GM12865 (cell line): ENCODE measurements at places on chromosomes 4 and X.

DNA sequence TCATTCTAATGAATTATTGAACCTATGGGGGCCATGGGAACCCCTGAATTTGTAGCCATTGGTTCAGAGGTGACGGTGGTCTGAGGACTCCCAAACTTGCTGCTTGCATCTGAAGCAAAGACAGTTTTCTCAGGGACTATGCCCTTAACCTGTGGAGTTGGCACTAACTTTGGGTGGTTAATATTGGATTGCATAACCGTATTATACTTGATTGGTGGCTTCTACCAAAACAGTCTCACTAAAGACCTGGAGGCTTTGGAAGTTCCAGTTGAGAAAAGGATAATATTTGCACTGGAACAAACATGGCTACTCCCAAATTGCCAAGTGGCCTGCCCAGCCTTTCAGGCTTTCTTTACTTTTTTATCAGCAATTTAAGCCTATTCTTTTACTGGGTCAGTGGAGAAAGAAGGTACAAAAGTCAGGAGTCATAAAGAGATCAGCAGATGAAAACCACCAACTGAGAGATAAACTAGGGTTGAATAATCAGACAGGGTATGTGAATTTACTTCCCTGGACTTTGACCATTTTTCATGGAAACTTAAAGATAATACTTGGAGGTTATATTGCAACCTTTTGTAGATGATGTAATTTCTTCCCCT is 7.9 kb upstream of the KLHL8 start:
- DNase-seq, result no peak

DNA sequence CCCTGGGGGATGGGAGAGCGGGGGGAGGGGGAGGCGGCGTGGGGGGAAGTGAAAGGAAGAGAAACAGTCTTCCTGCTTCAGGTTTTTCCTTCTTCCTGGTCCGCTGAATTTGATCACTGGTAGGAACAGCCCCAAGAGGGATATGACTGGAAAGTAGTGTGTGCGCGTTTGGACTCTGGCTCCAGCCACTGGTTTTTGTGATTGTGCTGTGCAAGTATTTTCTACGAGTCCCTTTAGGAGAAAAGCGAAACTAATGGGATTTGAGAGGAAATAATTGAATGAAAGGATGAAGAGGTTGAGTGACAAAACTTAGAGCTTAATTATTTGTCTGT is 836 bp downstream of the PRRG1 start:
- DNase-seq, result no peak

- no peak for DNase-seq
These were observed 17.8 kb upstream of the STOX2 start for GRCh38 chr4:183887351-183887750.

- peak; percentile 73 for DNase-seq
These were observed 213.4 kb upstream of the LNX1 start for GRCh38 chr4:53804719-53805118.

- DNase-seq, result no peak
These were observed 143.6 kb downstream of the GRID2 start for GRCh38 chr4:92447255-92447905.

DNA sequence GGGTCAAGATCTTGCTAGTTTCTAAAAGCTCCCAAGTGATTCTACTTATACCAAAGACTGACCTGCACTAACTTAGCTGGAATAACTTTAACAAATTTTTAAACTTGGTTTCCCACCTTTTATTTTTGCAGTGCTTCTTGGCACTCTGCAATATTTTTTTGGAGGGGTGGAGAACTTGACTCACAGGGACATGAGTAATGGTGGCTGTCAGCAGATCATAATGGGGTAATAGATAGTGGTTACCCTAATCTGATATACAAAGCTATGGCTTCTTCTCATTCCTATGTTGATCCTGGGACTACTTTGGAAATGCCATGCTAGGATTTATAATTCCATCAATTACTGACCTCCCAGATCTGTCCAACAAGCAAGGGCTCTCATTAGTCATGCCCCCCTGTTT is 295.7 kb downstream of the GPAT3 start:
- no peak for DNase-seq

DNA sequence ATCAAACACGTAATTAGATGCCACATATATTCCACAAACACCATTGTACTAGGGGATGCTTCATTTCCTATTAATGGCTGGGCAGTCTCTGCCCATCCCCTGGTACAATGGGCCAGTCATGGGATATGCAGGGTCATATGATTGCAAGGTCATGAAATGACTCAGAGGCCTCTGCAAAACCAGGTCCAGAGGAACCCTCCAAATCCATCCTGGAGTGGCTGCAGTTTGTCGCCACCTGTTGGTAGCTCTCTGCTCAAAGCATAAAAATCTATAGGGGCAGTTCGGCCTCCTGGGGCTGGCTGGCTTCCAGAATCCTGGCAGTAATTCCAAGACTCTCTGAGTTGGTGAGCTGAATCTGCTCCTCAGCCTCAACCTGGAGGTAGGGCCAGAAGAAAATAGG is 22.9 kb upstream of the PUDP start:
- DNase-seq, result peak; percentile 13

GRCh38 chr4:37664696-37665095 is 21.5 kb downstream of the RELL1 start:
- no peak for DNase-seq

DNA sequence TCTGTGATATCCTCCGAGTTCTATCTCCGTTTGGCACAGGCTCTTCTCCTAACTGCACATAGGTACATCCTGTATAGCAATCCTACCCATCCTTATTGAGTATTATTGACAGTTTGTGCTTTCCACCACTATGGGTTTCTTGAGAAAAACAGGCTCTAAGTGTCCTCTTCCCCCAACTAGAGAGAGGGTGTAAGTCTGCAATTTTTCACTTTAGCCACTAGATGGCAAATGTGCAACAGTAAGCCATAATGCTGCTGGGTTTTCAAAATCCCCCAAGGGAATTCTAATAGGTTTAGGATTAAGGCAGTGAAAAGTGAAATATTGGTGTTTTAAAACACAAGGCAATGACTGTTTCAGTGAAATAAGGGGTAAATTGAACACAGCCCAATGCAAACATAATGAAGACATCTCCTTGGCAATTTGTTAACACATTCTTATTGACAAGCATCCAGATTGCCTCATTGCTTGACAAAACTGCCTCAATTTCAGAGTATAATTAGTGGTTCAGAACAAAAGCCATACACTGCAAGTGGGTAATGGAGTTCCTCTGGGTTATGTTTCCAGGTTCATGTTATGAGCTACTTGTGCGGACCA is 239.0 kb upstream of the HTR2C start:
- DNase-seq, result peak; percentile 17

DNA sequence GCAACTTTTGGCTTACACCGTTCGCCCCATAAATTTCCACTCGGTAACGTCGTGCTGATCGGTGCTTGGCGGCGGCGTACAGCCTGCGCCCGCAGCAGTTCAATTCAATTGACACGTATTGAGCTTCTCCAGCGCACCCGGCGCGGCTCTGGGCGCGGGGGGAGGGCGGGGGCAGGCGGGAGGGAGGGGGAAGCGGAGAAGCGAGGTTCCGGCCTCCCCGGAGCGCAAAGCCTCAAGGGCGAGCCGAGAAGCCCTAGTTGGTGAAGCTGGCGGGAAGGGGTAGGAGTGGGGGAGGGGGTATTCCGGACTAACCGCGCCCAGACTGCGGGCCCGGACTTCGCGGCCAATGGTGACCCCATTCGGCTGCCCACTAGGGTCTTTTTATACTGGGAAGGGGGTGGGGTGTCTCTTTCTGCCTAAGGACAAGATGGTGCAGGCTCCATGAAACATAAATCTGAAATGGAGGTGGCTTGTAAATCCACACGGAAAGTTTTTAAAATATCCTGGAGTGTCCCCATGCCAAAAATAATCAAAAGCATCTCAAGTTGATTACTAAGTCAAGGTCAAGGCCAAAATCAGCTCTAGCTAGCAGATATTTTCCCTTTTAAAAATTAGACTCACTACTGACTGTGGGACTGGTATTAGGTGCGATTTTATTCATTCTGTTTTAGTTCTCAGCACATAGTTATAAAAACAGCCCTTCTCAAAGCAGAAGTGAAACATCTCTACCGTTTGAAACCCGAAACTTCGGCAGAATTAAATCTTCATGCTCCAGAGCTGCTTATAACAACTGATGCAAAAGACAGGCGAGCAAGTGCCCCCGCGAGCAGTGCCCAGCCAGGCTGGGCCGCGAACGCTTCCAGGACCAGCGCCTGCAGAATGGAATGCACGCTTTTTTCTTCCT is 1.5 kb upstream of the BCOR start:
- peak; percentile 85 for DNase-seq

GRCh38 chrX:83509254-83509801 is 1.2 kb downstream of the POU3F4 start:
- DNase-seq, result no peak

GRCh38 chr4:37767546-37767945 is 58.9 kb upstream of the PGM2 start:
- DNase-seq, result peak; percentile 10

GRCh38 chrX:39427906-39428305 is 626.6 kb downstream of the MID1IP1 start:
- no peak for DNase-seq

DNA sequence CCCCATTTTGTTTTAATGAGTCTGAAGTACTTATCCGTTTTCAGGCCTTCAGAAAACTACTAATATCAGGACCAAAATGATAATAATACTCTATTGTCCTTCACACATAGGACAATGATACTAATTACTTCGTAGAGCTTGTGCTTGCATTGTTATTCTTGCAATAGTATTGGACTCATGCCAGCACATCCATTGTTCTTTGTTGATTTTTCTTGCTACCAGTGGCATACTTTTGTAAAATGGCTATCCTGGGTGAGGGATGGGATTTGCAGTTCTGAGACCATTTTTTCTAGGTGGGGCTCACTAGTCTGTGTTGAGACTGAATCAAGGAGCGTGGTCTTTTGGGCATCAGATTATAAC is 195.3 kb downstream of the MAML3 start:
- DNase-seq, result no peak

GRCh38 chrX:2595258-2595657 is 94.5 kb upstream of the DHRSX start:
- no peak for DNase-seq

DNA sequence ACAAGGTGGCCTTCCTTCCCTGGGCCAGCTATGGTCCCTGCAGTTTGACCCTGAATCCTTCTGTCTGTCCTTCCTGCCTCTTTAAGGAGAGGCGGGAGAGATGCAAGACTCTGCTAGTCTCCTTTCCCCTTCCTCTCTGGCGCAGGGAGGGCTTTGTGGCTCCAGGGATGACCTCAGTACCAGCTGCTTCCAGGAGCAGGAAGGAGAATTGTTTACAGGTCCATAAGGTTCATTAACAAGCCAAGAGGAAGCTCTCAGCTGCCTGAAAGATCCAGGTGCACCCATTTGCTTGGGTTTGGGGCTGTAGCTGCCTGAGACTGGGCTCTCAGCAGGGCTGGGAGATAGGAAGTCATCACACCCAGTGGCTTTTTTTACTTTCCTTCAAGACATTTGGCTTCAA is 4.0 kb upstream of the FATE1 start:
- no peak for DNase-seq

DNA sequence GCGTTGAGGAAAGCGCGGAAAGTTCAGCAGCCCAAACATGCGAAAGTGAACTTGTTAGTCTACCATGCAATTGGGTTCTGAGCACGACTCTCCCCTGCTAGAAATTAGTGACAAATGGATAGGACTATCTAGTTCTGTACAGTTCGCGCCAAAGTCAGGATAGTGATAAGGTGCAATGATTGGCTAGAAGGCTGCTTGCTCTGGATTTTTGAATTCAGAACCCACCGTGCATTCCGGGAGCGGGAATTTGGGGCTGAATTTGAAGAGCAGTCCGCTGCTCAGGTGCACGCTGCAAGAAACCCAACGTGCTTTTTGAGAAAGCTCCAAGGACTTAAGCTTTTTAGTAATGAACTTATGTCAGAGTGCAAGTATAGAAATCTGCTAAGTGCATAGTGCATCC is 732 bp upstream of the ESX1 start:
- no peak for DNase-seq

- DNase-seq, result no peak
These were observed 275.4 kb downstream of the SHOX start for GRCh38 chrX:905848-906566.

DNA sequence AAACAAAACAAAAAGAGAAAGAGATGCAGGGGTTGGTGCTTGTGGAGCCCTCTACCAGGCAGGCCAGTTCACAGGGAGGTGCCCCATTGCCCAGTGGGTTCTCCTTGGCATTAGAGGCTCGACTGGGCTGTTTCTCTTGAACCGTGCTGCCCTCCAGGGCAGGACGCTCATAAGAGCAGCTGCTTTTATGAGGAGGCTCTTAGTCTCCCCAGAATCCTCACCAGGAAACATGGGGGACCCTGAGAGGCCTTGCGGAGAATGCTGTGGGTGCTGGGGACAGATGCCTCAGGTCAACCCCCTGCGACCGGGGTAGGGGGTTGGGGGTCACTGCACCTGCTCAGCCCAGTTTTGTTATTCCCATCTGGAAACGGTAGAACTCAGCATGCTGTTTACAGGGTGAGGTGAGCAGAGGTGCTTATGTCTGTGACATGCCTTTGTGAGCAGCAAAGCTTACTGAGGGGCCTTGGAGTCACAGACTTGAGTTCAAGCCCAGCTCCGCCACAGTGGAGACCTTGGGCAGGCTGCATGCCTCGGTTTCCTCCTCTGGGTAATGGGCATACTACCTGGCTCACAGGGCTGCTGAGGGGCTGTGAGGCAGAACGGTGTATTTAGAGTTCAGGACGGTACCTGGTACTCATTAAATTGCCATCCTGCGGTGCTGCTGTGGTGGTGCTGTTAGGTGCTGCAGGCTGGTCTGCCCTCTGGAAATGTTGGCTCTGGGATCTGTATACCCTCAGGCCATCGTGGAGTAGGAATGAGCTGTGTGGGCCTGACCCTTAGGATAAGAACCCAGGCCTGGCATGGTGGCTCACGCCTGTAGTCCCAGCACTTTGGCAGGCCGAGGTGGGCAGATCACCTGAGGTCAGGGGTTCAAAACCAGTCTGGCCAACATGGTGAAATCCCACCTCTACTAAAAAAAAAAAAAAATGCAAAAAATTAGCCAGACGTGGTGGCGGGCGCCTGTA is 5.7 kb downstream of the TBC1D14 start:
- no peak for DNase-seq

DNA sequence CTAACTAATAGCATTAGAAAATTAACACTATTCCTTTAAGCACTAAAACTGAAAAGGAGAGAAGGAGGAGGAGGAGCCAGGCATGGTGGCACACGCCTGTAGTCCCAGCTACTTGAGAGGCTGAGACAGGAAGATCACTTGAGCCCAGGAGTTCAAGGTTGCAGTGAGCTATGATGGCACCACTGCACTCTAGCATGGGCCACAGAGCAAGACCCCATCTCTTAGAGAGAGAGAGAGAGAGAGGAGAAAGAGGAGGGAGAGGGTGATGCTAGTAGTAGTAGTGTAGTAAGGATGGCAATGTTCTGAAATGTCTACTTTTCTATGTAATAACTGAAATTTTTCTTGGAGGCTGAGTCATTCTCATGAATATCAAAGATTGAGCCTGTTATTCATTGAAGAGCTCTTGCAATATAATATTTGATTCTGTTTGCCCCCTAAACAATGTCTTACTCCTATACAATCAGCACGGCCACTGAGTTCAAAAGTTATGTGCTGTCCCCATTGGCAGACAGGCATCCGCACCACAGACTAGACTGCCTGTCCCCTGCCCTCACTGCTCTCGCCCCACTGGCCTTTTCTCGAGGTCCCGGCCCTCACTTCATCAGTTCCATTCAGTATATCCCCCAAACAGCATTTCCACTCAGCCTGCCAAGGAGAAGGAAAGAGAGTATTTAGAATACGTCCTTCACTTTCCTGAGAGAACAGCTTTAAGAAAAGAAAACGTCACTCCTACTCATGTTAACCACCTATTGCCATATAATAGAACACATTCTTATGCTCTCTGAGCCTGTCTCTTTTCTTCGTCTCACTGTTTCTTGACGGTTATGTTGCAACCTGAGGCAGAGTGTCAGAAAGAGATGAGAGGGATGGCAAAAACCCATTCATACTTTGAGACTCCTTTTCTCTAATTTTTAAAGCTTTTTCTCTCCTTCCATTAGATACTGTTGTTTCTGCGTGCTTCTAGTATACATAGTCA is 238.1 kb downstream of the PALLD start:
- DNase-seq, result no peak
